Kidney (tissue), 22 donors: ENCODE measurements at places on chromosomes 2 and 18.

DNA sequence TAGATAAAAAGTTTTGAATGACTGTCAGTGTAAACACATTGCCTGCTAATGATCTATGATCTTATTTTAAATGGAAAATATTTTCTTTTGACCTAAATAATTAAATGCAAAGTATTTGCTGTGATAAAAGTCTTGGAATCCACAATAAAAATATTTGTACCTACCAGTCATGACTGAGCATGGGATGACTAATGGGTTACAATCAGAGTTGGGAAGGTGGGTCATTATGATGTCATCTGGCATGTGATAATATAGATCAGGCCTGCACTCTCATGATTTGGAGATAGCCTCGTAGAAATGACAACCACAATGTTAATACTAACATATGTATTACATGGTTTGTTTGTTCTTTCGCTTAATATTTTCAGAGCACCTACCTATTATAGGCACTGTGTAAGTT is 848.8 kb upstream of the KLHL29 start:
- no peak for DNase-seq

DNA sequence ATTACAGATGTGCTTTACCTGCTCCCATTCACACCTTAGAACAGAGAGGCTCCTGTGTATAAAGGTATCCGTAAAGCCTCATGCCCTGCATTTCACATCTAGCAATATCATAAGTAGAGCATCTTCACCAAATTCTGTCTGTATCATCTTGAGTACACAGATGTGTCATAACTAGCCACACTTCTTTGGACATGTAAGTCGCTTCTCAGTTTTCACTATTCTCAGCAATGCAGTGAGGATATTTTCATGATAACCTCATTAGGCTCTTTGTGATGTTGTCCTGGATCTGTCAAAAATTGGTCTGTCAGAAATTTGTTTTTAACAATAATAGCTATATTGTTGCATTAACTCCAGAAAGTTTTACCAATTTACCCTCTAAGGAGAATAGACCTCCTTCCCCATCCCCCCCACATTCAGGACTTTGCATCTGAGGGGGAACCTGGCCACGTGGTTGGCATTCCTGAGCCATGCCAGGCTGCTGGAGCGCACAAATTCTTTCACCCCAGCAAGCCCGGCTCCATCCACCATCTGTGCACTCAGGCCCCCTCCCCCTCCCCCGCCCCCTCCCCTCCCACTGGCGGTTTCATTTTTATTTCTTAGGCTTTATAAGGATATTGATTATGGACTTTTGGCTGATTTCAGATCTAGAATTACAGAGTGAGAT is 34.1 kb downstream of the AGAP1 start:
- DNase-seq = peak; percentile 86

DNA sequence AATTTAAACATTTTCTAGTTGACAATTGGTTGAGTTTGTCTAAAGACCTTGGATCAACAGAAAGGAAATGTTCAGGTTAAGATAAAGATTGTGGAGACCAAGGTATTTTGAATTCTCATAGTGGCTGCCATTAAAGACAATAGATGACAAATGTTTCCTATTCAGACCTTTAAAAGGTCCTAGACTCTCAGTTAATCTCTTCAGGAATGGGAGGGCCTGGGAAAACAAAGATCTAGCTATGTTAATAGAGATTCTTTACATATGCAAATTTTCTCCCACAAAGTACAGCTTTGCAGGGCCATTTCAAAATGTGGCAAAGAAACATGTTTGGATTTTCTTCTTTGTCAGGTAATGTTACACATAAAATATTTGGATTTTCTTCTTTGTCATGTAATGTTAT is 403.9 kb downstream of the SPAG16 start:
- no peak for DNase-seq

- DNase-seq = no peak
Measured at GRCh38 chr2:12809526-12809925, 92.8 kb downstream of the TRIB2 start.

GRCh38 chr2:108923736-108924579 is 65.1 kb downstream of the EDAR start:
- DNase-seq = no peak

- DNase-seq = no peak
Measured at GRCh38 chr2:175418224-175418835, 236.8 kb upstream of the ATP5MC3 start.

DNA sequence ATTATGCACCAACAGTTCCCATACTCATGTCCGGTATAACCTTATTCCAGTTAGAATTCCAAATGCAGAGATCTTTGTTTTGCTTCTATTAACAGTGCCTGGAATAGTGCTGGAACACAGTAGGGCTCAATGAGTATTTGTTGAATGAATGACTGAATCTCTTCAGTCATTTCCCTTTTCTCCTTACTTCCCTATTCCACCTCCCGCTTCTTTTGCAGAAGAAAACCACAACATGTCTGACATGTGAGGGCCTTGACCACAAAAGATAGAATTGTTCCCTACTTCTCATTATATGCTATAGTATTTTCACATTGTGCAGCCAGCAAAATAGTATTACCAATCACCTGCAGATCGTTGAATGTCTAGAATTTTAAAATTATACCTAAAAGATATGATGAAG is 19.5 kb upstream of the HNRNPLL start:
- DNase-seq = no peak

DNA sequence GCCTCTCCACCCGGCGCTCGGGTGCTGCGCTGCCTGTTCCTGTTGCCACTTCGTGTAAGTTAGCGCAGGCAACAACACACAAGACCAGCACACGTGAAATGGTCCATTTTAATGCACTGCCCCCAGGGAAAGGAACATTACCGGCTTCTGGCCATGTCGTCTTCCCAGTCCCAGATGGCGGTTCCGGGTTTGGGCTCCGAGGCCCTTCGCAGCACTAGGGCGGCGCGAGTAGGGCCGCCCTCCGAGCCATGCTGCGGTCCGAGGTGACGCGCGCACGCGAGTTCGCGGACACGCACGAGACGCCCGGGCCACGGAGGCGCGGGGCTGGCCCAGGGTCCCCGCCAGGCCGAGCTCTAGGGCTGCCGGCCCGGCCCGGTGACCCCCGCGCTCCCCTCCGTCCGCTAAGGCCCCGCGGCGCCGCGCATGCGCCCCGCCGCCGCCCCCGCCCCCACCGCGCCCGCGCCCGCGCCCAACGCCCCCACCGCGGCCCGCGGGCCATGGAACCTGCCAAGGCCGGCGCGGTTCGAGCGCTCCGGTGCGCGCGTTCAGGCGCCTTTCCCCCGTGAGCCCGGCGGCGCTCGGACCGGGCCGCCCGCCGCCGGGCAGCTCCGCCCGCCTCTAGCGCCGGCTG is 367 bp upstream of the ZNF236 start:
- peak; percentile 83 for DNase-seq

- no peak for DNase-seq
Measured at GRCh38 chr18:6746386-6746960, 17.0 kb downstream of the ARHGAP28 start.

- DNase-seq = no peak
Measured at GRCh38 chr2:142873831-142874287, 3.6 kb upstream of the KYNU start.

GRCh38 chr2:72561621-72562318 is 264.1 kb downstream of the EXOC6B start:
- no peak for DNase-seq

- DNase-seq = no peak
Measured at GRCh38 chr2:40220177-40220925, 231.5 kb downstream of the SLC8A1 start.

- no peak for DNase-seq
Measured at GRCh38 chr2:206031950-206032567, 53.9 kb downstream of the INO80D start.

DNA sequence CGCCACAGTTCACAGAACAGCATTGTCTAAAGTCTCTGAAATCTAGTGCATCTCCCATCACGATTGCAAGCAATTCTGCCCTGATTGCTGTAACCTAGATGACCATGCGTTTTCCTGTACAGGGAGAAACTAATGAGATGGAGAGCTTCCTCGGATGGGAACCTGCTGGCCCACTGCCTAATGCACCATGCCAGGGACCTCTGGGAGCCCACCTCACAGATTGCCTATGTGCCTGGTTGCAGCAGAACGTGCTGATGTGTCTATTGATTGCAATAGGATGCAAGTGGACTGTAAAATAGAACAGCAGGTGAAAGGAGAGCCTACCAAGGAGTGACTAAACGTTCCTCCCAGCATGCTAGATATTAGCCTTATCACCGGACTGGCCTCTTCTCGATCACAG is 141.0 kb upstream of the RAB12 start:
- no peak for DNase-seq

- no peak for DNase-seq
Measured at GRCh38 chr18:75782204-75782603, 354.7 kb upstream of the SMIM21 start.

DNA sequence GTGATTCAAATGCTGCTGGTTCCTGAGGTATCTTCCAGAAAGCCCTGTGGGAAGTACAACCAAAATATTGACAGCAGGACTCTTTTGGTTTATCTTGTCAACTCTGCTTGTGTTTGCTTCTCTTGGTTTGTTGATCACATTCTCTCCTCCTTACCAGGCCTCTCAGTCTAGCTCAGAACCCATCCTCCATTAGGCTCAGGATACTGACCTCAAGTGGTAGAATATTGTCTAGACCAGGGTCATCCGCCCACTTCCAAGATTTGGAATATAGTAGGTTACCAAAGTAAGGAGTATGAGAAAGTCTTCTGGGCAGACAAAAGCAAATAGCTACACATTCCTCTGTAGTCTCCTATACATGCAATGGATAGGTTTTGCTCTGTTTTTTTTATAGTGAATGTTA is 56.6 kb downstream of the XIRP2 start:
- DNase-seq = no peak

DNA sequence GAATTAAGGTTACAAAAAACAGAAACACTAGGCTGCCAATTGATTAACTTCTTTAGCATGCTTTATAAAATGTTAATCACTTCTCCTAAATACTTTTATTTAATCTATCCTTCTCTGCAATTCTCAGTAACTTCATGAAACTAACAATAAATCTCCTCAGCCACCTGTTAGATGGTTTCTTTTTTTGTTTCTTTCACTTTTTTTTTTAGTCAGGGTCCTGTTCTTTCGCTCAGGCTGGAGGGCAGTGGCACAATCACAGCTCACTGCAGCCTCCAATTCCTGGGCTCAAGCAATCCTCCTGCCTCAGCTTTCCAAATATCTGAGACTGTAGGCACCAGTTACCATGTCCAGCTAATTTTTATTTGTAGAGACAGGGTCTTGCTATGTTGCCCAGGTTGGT is 213.4 kb upstream of the STK17B start:
- no peak for DNase-seq

DNA sequence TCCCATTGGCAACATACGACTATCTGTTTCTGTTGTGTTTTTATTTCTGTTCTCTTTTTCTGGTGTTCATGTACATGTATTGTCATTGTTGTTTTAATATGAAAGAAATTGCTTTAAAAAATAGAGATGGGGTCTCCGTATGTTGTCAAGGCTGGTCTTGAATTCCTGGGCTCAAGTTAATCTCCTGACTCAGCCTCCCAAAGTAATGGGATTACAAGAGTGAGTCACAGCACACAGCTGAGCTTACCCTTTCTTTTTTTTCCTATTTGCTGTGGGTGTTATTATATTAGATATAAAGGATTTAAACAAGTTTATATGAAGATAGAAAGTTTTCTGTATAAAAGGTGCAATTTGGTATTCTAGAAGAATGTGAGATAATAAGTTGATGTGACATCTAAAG is 554.6 kb downstream of the DSC3 start:
- no peak for DNase-seq

GRCh38 chr2:145316496-145316895 is 796.6 kb upstream of the ZEB2 start:
- no peak for DNase-seq

DNA sequence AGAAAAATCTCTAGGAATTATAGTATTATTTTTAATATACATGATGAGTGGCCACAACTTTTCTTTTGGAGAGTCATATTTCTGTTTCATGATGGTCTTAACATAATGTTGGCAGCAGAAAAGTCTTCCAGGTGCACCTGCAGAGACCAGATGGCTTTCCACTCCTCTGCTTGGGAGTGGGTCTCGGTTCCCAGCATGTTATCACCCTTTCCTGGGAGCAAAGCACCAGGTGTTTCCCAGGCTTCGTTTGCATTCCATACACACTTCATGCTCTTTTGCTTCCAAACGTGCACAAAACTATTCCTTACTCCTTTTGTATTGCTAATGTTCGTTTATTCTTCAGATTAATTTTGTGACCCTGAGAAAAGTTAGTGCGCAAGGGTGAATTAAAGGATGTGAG is 305.2 kb downstream of the CDH2 start:
- no peak for DNase-seq

- peak; percentile 77 for DNase-seq
Measured at GRCh38 chr2:104434318-104434792, 419.6 kb upstream of the POU3F3 start.

GRCh38 chr2:42182654-42183308 is 13.6 kb downstream of the EML4 start:
- DNase-seq = no peak

DNA sequence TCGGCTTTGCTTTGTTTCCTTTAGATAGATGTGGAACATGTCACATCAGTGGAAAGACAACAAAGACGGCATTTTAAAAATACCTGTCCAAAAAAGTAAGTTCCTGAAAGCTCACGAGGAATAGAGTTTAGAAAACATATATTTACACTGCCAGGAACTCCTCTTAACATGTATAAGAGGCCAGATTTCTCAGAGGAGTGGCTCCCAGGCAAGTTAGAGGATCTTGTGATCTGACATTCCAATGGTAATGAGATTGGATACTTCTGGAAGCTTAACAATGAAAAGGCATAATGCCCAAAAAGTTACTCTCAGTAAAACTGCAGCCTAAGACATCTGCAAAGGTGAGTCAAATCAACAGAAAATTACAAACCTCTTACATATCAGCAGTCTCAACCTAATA is 77.1 kb downstream of the CYRIA start:
- no peak for DNase-seq

DNA sequence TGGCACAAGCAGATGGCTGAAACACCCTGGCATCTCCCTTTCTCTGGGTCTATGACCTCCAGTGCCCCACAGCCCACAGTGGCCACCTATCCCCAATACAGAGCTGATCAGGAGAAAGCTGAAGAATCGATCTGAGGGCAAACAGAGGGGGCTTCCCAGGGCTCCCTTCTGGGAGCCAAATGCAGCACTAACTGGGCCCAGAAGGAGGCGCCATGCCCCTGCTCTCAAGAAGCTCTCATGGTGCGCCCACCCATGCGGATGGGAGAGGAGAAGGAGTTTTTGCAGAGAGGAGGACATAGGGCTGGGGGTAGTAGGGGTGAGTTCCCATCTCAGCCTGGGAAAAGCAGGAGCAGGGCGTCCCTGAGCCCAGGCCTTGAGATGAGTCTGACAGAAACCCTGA is 787.3 kb upstream of the RAB6C start:
- DNase-seq = no peak

DNA sequence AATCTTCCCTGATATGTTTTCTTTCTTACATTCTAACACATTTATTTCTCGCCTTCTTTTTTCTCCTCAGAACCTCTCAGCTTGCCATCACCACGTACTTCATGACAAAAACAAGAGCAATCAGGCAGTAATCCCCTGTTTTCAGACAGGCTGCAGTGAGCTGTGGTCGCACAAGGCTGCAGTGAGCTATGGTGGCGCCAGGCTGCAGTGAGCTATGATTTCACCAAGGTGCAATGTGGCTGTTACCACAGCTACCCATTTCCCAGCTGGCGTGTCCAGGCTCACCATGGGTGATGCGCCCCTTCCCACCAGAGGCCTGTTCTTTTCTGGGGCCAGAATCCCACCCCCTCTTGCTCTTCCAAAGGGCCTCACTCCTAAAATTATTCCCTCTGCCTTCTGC is 25.8 kb downstream of the TCF23 start:
- no peak for DNase-seq
